Sigmoid colon (tissue), 7 donors: ENCODE measurements at places on chromosomes 4 and X. TPM values are rescaled to one million over a fixed set of nuclear protein-coding genes. Genes with fewer than 3 reads are reported as not detected.

DNA sequence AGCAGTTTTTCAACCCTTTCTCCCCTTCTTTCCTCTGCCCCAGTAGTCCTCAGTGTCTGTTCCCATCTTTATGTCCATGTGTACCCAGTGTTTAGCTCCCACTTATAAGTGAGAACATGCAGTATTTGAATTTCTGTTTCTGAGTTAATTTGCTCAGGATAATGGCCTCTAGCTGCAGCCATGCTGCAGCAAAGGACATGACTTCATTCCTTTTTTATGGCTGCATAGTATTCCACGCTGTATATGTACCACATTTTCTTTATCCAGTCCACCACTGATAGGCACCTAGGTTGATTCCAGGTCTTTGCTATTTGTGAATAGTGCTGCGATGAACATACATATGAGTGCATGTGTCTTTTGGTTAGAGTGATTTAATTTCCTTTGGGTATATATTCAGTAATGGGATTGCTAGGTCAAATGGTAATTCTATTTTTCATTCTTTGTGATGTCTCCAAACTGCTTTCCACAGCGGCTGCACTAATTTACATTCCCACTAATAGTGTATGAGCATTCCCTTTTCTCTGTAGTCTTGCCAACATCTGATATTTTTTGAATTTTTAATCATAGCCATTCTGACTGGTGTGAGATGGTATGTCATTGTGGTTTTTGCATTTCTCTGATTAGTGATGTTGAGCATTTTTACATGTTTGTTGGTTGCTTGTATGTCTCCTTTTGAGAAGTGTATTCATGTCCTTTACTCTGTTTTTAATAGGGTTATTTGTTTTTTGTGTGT is 54.6 kb upstream of the ANK2 start:
- no peaks in the 10 kb centered on the region for H3K4me1 ChIP-seq
- H3K27ac ChIP-seq, result no peak overlapping the region
- H3K4me3 ChIP-seq, result no peak overlapping the region
- no peaks in the 10 kb centered on the region for H3K27me3 ChIP-seq
- no peak for DNase-seq

DNA sequence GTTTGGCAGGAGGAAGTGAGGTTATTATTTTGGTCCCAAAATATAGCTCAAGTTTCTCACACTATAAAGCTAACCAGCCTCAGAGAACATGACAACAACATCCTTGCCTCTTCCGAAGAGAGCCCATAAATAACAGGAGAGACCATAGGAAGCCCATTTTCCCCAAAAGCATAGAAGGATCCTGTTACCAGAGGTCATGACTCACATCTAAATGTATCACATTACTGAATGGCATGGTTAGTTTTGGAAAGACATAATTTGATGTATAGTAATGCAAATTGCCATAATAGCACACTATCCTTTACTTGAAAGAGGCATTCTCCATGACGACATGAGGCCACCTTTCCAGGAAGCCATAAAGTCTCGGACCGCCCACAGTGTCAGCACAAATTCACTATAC is 238.8 kb upstream of the GRIA3 start:
- DNase-seq, result no peak
- H3K4me3 ChIP-seq, result no peak overlapping the region
- no peaks in the 10 kb centered on the region for H3K4me1 ChIP-seq
- H3K27me3 ChIP-seq, result no peaks in the 10 kb centered on the region

- DNase-seq, result no peak
- H3K4me1 ChIP-seq, result no peaks in the 10 kb centered on the region
- peaks cover 4% of the 10 kb centered on the region for H3K27me3 ChIP-seq
- H3K27ac ChIP-seq, result no peak overlapping the region
- H3K36me3 ChIP-seq, result no peaks in the 10 kb centered on the region
- H3K4me3 ChIP-seq, result no peak overlapping the region
Measured at GRCh38 chrX:51336584-51336983, 4.0 kb downstream of the NUDT10 start.

The DCUN1D4 gene
- 76.2 TPM for total RNA-seq

The PRDM8 gene
- 15.7 TPM for total RNA-seq
